ENCODE measurements at places on chromosomes 5 and 9.

- DNase-seq, result no peak
These were observed 16.2 kb upstream of the CPLX2 start for GRCh38 chr5:175855041-175855720.

GRCh38 chr5:62707131-62707530, 128.5 kb downstream of the LRRC70 start:
- DNase-seq, result no peak

DNA sequence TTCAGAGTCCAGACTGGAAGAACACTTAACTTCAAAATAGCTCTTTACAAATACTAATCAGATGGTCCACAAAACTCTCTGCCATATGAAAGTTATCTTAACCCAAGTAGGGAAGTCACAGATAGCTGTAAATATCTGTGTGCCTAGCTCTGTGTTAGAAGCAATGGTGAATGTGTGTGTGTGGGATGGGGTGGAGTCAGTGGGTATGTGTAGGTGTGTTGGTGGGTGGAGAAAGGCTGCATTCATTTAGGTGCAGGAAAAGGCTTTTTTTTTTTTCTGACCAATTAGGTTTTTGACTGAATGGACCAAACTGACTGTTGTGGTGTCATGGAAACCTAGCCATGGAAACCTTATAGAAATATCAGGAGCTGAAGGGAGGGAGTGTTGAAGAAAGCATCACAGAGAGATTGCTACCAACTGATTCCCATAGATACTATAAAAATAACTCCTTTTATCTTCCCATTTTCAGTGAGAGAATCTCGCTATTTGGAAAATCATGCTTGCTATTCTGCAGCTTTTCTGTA, 156.2 kb upstream of the NR3C1 start:
- no peak for DNase-seq

GRCh38 chr5:962801-963200, 45.8 kb upstream of the NKD2 start:
- no peak for DNase-seq

GRCh38 chr5:133205204-133205603, 153.4 kb downstream of the HSPA4 start:
- no peak for DNase-seq

DNA sequence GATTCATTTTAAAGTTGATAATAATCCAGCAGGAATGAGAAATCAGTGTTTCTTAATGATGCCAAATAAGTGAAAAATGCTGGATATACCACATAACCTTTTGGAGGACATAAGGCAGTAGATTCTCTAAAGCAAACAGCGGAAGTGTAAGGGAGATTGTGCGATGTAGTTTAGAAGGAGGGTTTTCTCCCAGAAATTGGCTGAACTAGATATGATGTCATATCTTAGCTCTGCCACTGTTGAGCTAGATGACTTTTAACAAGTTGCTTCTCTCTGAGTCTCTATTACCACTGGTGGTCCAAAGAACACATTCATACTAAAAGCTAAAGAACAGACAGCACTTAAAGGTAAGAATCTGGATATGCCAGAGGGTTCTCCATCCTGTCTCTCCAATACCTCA, 107.0 kb downstream of the NR6A1 start:
- no peak for DNase-seq

GRCh38 chr5:7363067-7363677, 32.8 kb upstream of the ADCY2 start:
- no peak for DNase-seq

DNA sequence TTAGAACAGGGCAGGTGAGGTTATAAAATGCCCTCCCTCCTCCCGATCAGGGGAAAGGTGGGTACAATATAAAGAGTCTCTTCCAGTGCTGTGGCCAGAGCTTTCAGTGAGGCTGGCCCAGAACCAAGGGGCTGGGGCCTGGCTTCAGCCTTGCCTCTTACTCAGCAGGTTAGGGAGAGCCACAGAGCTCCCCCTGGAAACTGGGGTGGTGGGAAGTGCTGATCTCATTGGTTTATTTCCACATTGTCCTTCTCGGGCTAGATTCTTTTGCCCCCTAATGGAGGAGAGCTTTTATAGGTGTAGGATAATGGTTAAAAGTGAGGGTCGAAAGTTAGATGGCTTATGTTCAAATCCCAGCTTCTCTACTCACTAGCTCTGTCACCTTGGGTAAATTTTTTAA, 186.7 kb upstream of the TBC1D2 start:
- no peak for DNase-seq

GRCh38 chr9:101014566-101014965, 14.0 kb upstream of the PLPPR1 start:
- no peak for DNase-seq

- DNase-seq, result no peak
These were observed 1.9 kb upstream of the IDNK start for GRCh38 chr9:83620841-83621636.

DNA sequence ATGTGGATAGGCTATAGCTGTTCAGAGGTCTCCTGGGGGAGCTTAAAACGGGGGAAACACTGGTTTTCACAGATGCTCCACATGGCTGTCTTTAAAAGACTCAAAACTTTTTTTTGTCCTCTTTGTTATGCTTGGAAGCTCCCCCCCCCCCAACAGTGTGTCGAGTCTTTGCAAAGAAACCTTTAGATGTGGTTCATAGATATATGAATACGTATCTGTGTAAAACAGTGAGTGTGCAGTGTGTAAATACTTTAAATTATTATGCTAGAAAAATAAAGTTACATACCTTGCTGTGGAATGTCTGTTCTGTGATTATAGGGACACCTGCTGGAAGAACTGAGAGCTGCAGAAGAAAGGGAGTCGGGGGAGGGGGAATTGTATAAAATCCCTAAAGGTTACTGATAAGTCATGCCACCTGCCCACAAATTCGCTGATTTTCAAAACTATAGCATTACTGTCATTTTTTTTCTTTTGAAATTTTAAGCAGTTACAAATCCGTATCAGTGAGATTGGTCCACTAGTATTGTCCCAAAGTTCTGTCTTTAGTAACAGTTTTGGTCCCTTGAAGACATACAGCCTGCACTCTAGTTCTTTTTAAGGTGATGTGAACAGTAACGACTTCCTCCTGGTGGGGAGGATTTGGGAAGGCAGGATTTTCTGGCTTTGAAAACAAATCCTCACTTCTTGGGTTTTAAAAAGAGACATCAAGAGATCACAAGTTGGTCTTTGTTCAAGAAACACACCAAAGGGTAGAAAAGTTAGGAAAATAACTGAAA, 22.9 kb downstream of the RGMB start:
- DNase-seq, result no peak

GRCh38 chr5:128093368-128093767, 9.8 kb downstream of the SLC12A2 start:
- DNase-seq, result no peak

- no peak for DNase-seq
These were observed 395.2 kb downstream of the KIAA0825 start for GRCh38 chr5:94223235-94223634.

GRCh38 chr5:78549043-78549442, 99.5 kb downstream of the LHFPL2 start:
- no peak for DNase-seq

GRCh38 chr9:130872912-130873503, 23.6 kb downstream of the QRFP start:
- DNase-seq, result no peak

DNA sequence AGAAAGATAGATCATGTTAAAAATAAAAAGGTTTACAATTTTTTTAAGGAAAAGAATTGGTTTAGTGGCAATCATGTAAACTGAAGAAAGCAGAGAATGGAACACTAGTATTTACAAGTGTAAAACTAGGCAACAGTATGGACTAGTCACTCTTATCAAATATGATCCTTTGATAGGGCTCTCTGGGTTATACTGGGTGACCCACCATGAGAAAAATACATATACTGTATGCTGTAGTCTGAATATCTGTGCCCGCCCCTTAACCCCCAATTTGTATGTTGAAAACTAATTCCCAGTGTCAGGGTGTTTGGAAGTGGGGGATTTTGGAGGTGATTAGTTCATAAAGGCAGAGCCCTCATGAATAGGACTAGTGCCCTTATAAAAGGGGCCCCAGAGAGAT, 236.8 kb upstream of the TARS1 start:
- no peak for DNase-seq

DNA sequence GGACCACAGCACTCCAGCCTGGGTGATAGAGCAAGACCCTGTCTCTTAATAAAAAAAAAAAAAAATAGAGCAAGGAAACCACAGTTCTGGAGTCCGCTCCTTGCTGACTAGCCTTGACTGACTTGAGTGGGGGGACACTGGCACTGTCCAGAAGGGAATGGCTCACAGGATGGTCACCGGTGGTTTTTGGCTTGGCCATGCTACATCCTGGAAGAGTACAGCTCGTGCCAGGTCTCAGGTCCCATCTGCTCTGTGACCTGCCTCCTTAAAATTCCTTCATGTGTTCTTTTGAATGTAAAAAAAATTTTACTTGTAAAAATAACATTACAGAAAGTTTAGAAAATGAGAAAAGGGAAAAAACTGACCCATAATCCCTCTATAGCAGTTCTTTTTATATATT, 5.6 kb downstream of the NANS start:
- DNase-seq, result no peak

DNA sequence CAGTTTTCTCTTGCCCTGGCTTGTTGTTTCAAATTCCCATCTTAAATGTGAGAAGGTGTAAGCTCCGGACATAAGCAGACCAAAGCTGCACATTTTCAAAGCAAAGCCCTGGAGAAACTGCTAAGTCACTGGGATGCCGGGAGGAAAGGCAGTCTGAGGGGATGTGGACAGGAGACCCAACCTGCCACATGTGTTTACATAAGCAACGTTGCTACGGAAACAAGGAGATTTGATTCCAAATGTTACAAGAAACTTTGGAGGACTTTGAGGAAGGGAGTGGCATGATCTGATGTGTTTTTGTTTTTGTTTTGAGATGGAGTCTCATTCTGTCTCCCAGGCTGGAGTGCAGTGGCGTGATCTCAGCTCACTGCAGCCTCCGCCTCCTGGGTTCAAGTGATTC, 25.7 kb upstream of the INSYN2B start:
- DNase-seq, result no peak

DNA sequence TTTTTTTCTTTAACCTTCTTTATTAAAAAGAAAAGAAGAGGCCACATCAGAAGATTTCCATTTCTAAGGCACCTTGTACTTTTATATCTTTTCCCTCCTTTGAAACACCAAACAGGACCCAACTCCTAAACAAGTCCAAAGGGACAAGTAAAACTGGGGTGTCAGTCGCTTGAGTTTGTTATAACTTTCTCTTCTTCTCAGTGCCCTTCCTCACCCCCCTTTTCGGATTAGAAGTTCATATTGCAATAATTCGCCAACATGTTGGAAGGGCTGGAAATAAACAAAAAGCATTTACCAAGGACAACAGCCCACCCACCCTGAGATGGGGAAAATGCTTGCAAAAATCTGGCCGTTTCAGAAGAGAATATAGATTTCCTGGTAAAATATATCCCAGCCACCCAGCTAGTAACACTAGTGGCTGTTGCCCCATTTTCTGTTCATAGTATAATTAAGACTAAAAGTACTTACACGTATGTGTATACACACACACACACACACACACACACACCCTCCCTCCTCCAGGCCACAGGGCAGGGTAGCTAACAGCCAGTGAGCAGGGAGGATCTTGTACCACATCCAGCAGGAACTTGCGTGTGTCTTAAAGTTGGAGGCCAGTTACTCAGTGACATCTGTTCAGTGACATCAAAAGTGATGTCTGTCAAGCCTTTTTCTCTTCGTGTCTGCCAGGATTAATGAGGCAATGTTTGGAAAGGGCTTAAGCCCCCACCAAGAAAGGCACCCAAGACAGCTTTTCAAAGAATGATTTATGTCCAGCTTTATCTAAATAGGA, 149.1 kb upstream of the KLF4 start:
- no peak for DNase-seq

- no peak for DNase-seq
These were observed 97.8 kb downstream of the SNX18 start for GRCh38 chr5:54615381-54615780.

DNA sequence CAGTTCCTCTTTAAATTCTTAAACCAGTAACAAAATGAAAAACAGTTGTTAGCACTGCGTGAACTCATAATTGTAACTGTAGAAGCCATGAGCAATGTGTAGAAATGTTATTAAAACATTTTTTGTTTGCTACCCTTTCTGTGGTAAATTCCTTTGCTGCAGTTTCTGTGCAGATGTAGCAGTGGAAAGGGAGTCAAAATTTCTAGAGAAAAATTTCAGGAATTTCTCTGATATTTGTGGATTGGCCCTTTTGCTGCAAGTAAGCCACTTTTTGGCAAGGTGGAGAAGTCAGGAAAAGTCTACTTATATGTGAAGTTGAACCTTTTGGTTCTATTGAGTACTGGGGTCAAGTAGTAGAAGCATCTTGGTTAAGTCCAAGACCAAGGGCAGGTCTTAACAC, 10.1 kb downstream of the FBXL7 start:
- DNase-seq, result no peak

GRCh38 chr9:122498883-122499288, 11.7 kb upstream of the OR1J2 start:
- DNase-seq, result no peak

DNA sequence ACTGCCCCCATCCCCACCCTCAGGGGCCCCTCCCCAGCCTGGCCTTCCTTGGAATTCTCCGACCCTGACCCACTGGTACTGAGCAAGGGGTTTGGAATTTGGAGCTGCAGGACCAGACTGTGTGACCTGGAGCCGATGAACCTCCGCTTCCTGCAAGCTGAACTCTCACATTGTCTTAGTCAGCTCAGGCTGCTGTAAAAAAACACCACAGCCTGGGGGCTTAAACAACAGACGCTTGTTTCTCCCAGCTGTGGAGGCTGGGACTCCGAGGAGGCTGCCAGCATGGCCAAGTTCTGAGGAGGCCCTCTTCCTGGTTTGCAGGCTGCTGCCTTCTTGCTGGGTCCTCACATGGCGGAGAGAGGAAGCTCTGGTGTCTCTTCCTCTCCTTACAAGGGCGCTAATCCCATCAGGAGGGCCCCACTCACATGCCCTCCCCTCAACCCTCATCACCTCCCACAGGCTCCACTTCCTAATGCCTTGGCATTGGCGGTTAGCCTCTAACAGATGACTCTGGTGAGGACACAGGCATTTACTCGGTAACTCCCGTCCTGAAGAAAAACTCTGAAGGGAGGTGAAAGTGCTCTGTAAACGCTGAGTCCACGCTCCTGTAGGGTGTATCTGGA, 42.4 kb downstream of the C5orf15 start:
- no peak for DNase-seq

- no peak for DNase-seq
These were observed 73.8 kb downstream of the LHFPL2 start for GRCh38 chr5:78574731-78575161.

- no peak for DNase-seq
These were observed 251.6 kb downstream of the NTRK2 start for GRCh38 chr9:84921175-84921574.

DNA sequence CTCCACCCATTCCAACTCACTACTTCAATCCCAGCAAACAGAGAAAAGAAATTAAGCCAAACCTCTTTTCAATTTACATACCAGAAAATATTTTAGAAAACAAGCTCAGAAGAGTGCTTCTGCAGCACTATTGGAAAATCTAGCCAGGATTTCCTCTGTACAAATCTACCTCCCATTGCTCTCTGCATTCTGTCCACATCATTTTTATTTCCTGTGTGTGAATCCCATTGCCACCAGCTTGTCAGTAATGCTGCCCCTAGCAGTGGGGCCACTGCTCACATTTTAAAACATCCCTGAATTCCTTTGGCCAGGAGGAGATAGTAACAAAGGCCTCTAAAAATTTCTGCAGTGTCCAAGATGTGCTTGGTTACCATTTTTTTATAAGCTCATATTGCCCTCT, 232.5 kb downstream of the ARRDC3 start:
- DNase-seq, result no peak

- no peak for DNase-seq
These were observed 32.1 kb downstream of the GDNF start for GRCh38 chr5:37807621-37808301.

GRCh38 chr9:133768859-133769510, 30.8 kb upstream of the SARDH start:
- DNase-seq, result no peak
